NCI-H69 (cell line): ENCODE measurements at places on chromosomes 1 and 21.

GRCh38 chr1:214124281-214124805 lies 136.6 kb downstream of the PROX1 start:
- peak; percentile 22 for DNase-seq

GRCh38 chr1:204598319-204598969 lies 82.2 kb downstream of the MDM4 start:
- no peak for DNase-seq

GRCh38 chr1:5338466-5338865 lies 653.8 kb downstream of the NPHP4 start:
- DNase-seq = no peak

GRCh38 chr1:44425341-44426082 lies 20.5 kb downstream of the RNF220 start:
- no peak for DNase-seq

DNA sequence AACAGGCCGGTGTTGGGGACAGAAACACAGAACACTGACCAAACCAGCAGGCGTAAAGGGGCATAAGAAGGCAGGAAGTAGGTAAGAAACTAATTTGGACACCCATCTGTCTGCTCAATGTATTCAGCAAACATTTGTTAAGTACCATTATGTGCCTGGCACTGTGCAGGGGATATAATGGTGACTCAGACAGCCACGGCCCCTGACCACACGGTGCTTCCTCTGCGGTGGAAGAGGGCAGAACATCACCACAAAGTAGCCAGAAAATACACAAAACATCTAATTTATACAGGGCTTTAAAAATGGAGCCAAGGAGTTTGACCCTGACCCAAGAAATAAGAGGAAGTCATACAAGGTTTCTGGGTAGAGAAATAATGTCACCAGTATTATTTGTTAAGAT lies 12.9 kb downstream of the DNAJC11 start:
- DNase-seq = no peak

DNA sequence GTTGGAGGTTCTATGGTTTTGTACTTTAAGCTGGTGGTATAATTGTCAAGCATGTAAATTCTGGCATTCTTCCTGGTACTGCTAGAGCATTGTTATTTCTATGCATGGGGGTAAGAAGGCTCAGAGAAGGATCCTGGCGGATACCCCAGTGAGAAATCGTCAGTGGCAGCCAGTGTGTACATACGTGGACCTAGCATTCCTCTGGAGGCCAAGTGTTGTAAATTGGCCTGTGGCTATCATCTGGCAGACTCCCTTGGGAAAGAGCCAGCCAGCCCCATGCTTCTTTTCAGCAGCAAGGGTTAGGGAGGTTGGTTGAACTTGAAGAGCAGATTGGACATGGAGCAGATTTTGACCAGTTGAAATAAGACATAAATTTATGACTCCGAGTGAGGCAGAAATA lies 5.2 kb upstream of the AGO3 start:
- DNase-seq = peak; percentile 1

DNA sequence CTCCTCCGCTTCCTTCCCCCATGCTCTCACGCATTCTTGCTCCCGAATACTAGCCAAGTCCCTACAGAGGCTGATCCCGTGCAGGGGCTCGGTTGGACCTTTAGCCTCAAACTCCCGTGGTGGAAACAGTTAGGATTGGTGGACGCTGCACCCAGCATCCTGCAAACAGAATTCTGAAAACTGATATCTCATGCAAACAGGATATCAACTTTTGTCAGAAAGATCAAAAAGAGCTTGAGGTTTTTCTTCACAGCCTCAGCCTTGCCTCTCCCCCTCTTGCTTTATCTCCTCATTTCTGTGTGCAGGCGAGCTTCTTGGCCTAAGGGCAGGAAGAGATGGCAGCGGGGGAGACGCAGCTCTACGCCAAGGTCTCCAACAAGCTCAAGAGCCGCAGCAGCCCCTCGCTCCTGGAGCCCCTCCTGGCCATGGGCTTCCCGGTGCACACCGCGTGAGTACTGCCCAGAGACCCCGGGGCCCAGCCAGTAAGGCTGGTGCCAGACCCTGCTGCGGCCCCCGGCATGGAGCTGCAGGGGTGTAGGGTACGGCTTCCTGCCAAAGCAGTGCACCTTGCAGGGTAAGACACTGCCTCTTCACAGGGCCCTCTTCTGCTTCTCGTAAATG lies at the start of gene UBASH3A:
Gene UBASH3A (plus strand): TSS at position 292 of the 621 bp plus-strand sequence. CDS start 44 bp downstream, at position 336.
- no peak for DNase-seq

GRCh38 chr21:35674895-35675470 lies 385.3 kb downstream of the SETD4 start:
- DNase-seq = no peak

DNA sequence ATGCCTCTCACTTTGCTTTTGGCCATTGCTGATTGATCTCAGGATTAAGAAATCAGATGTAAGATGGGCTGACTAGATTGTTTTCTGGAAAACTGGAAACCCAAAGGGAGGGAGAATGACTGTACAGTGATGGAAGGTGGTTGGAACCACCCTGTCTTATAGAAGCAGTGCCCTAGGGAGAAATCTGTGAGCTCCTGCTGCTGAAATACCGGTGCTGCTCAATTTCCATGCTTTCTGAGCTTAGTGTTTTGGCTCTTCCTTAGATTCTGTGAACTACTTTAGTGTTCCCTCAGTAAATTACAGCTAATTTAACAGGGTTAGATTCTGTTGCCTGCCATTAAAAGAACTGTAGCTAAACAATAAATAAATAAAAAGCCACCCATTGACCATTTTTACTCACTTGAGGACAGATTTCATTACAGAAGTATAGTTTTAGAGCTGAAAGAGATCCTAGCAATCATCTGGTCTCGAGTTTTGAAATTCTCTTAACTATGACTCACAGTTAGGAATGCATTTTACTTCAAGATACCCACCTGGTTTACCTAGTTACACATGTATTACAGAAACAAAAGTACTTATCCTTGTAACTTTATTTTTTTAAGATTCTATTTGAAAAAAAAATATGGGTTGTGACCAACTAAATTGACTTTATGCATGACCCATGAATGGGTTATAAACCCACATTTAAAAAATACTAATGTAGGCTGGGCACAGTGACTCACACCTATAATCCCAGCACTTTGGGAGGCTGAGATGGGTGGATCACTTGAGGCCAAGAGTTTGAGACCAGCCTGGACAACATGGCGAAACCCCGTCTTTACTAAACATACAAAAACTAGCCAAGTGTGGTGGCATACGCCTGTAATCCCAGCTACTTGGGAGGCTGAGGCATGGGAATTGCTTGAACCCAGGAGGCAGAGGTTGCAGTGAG lies 33.2 kb downstream of the CAMSAP2 start:
- DNase-seq = no peak

GRCh38 chr1:5980314-5981008 lies 11.8 kb downstream of the NPHP4 start:
- peak; percentile 75 for DNase-seq

GRCh38 chr1:8137481-8138244 lies 111.6 kb upstream of the ERRFI1 start:
- DNase-seq = no peak

DNA sequence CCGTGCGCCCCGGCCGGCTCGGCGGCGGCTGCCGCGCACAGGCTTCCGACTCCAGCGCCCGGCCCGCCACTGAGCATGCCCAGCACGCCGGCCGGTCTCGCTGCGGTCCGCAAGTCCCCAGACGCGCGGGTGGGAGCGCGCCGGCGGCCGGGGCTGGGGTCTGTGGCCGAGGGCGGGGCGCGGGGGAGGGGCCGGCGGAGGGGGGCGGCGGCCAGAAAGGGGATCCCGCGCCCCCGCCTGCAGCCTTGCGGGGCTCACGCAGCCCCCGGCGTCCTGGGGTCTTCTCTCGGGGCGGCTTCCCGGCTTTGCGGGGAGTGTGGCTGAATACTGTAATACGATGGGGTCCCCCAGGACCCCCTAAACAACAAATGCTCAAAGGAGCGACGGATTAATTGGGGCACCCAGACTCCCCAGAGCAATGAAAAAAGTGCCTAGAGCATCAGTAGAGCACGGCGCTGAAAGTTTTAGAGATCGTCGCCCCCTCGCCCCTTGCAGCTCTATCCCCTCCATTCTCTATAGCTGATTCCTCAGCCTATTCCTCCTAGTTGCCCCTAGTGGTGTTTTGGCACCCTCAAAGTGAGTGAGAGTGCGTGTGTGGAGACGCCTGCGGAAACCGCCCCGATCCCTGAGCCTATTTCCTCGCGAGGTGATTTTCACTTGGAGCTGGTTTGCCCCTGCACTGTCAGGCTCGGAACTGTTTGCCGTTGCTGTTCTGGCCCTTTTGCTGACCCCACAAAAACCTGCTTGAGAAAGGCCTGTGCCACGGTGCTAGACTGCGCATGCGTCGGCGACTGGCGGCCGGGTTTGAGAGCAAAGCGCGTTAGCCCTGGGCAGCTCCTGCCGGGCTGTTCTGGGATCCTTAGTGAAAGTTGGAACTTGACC lies at the start of gene VAV3:
Gene VAV3 (minus strand): TSS at position 71 of the 882 bp plus-strand sequence. CDS start 311 bp downstream, outside the sequence.
- peak; percentile 85 for DNase-seq

DNA sequence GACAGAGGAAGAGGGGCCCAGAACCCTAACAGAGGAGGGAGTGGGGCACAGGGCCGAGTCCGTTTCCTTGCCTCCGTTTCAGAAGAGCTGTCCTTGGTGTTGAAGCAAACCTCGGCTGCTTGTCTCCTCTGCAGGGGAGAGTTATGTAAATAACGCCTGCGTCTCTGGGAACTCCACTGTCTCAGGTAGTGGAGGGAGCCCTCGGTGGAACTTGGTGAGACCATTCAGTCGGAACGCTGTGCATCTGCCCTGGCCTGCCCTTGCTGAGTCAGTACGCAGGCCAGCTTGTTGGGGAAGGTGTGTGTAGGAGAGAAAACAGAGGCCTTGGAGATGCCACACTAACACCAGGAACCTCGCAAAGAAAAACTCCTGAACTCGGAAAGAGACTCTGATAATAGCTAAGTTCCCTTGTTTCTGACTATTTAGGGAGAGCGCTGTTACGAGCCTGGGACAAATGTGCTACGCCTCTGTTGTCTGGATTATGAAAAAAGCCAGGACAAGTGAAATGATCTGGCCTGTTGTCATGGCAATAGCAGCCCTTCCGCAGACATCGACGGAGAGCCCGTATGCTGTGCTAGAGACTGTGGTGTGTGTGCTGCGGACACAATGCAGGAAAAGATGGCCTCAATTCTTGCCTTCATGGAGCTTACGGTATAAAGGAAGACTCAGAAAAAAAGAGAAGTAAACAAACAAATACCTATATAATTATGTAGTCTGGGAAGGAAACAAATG lies 94.6 kb upstream of the AKT3 start:
- no peak for DNase-seq

DNA sequence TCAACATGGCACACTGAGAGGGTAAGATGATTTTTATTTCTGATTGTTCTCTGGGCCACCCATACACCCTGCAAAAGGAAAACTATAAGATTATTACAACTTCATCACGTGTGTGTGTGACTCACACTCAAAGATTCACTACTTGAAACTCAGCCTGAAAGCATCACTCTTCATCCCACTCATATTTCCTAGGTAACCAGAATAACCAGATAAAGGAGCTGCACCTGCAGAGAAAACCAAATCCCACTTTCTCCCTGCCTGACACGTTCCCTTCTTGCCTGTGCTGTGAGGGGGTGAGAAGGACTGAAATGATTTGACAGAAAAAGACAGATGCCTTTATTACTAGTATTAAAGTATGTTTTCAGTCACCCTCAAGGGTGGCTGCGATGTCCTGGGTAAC lies 131.6 kb downstream of the TGFBR3 start:
- DNase-seq = no peak

- DNase-seq = no peak
Measured at GRCh38 chr1:175765293-175765692, 21.9 kb upstream of the TNR start.

DNA sequence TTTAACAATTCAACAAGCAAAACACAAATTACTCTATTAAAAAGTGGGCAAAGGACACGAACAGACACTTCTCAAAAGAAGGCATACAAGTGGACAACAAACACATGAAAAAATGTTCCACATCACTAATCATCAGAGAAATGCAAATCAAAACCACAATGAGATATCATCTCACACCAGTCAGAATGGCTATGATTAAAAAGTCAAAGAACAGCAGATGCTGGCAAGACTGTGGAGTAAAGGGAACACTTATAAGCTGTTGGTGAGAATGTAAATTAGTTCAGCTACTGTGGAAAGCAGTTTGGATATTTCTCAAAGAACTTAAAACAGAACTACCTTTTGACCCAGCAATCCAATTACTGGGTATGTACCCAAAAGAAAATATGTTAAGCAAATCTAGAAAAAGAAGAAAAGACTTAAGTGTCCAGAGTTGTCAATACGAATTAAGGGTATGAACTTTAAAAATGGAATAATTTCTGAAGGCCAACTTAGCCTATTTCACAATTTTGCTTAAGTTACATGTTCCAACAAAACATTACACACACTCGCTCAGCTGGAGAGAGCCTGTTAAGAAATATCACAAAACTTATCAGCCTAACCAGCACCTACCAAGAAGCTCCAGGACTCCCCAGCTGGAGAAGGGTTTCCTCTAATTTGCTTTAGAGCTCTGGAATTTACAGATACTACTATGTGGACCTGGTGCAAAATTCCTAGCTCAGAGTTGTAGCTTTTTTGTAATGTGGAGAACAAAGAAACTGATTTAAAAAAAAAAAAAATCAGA lies 232.1 kb downstream of the DUSP10 start:
- peak; percentile 28 for DNase-seq

DNA sequence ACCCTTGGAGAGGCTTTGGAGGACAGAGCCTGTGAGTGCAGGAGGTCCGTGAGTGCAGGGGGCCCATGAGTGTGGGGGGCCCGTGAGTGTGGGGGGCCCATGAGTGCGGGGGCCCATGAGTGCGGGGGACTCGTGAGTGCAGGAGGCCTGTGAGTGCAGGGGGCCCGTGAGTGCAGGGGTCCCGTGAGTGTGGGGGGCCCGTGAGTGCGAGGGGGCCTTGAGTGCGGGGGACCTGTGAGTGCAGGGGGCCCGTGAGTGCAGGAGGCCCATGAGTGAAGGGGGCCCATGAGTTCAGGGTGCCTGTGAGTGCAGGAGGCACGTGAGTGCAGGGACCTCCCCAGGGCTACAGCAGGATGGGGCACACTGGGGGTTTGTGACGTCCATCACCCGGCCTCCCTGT lies 108.3 kb upstream of the TTC34 start:
- DNase-seq = no peak
